ENCODE measurements at places on chromosomes 2 and 18.

DNA sequence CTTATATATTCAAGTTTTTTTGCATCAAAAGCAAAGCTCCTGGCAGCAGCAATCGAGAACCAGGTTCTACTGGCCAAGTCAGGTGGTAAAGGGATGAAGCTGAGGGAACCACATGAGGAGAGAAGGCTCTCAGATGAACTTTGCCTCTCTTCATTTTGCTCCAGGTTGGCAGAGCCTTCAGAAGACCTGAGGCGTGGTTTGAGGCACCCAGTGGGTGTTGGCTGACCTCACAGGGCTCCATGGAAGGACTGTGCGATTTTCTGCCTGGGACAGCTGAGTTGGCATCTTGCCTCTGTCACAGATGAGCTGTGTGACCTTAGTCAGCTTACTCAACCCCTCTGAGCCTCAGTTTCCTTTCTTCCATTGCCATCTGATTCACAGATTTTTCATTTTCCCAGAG lies 89.0 kb downstream of the INSIG2 start:
- no peak for DNase-seq

- DNase-seq = no peak
These were observed 533.8 kb downstream of the ADCYAP1 start for GRCh38 chr18:1438458-1438910.

DNA sequence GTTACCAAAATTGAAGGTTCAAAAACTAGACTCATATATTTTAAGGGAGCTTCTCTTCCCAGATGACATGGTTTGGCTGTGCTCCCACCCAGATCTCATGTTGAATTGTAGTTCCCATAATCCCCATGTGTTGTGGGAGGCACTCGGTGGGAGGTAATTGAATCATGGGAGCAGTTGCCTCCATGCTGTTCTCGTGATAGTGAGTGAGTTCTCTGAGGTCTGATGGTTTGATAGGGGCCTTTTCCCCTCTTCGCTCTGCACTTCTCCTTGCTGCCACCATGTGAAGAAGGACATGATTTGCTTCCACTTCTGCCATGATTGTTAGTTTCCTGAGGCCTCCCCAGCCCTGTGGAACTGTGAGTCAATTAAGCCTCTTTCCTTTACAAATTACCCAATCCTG lies 140.1 kb downstream of the MAIP1 start:
- peak; percentile 29 for DNase-seq

DNA sequence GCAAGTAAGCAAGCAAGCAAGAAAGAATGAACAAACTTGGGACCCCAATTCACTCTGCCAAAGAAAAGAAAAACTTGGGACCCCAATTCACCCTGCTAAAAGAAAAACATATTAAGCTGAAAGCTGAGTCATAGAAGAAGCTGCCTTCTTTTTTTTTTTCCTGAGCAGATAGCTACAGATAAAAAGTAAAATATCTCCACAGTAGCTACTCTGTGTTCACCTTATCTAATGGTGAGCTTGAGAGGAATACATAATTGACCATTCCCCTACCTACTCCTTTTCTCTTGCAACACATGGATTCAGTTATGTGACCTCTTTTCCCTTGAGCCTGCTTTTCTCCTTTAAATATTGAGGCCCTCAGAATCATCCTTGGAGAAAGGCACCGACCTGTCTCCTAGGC lies 63.0 kb downstream of the MCFD2 start:
- DNase-seq = no peak
